ENCODE measurements at places on chromosomes 12 and 14.

DNA sequence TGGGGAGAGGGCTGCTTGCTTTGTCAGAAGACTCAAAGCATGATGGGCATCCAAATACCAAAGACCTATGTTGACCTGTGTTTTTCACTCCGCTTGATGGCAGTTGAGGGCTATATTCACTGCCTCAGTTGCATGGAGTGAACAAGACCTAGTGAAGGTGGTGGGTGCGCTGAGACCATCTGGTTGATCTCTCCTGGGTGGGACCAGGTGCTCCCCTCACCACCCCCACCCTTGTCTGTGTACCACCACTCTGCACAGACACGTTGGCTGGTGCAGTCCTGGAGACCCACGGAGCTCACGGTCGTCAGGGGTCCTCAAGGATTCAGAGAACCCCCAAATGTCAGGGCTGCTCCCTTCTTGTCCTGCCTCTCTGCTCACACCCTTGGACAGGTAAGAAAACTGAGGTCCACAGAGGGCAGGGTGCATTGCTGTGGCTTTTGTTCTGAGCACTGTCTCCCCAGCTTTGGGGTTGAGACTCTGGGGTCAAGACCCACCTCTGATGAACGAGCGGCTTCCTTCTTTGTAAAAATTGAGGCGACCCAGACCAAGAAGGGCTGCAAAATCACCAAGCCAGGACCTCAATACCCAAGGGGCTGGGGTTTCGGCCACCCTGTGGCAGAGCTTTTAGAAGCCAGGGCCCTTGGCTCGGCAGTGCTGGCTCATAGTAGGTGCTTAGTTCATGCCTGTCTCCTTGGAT lies 166.3 kb upstream of the RTL1 start:
- H3K4me3 ChIP-seq, result no peak overlapping the region
- no peaks in the 10 kb centered on the region for H3K36me3 ChIP-seq
- no peaks in the 10 kb centered on the region for H3K4me1 ChIP-seq
- H3K27me3 ChIP-seq, result peaks cover 2% of the 10 kb centered on the region
- H3K27ac ChIP-seq, result no peak overlapping the region
- DNase-seq, result no peak

- peaks cover 6% of the 10 kb centered on the region for H3K4me1 ChIP-seq
- H3K27ac ChIP-seq, result no peak overlapping the region
- no peaks in the 10 kb centered on the region for H3K36me3 ChIP-seq
- H3K4me3 ChIP-seq, result no peak overlapping the region
- DNase-seq, result no peak
Observed at GRCh38 chr12:121603581-121603980, 22.7 kb upstream of the ORAI1 start.

DNA sequence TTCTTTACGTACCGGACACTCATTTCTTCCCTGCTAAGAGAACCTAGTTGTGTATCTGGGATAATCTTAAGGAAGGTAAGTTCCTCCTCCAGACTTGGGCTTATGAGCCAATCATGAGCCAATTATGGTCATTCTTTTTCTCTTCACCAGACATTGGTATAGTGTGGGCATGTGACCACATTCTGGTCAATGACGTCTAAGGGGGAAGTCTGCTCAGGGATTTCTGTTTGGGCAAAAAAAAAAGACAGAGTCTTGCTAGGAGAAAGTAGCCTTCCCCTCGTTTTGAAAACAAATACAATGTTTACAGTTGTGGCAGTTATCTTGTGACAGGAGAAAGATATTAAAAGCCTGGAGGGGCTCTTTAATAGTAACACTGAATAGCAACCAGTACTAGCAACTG lies 20.1 kb upstream of the PLXNC1 start:
- H3K4me3 ChIP-seq, result no peak overlapping the region
- no peak for DNase-seq
- H3K27ac ChIP-seq, result no peak overlapping the region

GRCh38 chr12:115840159-115840558 lies 437.3 kb downstream of the MED13L start:
- H3K36me3 ChIP-seq, result no peaks in the 10 kb centered on the region
- no peaks in the 10 kb centered on the region for H3K27me3 ChIP-seq
- no peak for DNase-seq
- H3K4me1 ChIP-seq, result no peaks in the 10 kb centered on the region
- no peak overlapping the region for H3K27ac ChIP-seq

DNA sequence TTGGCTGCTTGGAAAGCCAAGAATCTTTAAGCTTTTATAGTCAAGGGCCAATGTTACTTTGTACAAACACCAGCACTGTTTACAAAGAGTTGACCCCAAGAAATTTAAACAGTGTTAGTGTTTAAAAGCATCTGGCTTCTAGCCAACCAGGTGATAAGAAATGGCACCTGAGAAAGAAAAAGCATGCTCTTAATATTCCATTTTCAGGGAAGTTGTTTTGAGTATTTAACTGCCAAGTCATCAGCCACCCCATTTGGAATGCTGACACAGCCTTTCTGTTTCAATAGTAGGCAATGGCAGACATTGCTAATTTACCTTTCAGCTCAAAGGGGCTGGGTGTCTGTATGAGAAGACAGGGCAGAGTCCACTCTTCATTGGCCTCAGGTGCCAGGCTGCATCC lies 3.7 kb upstream of the SLC35F4 start:
- H3K27me3 ChIP-seq, result peaks cover 14% of the 10 kb centered on the region
- no peak overlapping the region for H3K4me3 ChIP-seq
- H3K36me3 ChIP-seq, result no peaks in the 10 kb centered on the region
- DNase-seq, result no peak

DNA sequence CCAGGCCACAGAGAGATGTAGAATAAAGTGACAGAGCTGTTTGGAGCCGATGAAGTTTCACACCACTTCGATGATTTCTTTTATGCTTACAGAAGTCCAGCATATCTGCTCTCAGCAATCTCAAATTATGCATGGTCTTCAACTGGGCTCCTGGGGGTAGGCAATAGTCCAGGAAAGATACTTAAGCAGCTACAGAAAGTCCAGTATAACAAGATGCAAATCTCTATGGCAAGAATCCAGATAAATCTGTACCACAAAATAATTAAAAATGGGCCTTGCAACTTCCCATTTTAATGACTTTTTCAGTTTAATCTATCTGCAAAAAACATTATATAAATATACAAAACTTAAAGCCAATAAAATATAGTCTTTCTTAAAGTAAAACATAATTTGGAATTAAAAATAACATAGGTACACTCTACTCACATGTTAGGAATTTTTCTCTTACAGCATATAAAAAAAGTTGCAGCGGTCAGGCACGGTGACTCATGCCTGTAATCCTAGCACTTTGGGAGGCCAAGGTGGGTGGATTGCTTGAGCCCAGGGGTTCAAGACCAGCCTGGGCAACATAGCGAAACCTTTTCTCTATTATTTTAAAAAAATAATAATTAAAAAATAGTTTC lies 20.5 kb upstream of the RAD51AP1 start:
- H3K4me3 ChIP-seq, result no peak overlapping the region
- peaks cover 23% of the 10 kb centered on the region for H3K36me3 ChIP-seq
- no peaks in the 10 kb centered on the region for H3K4me1 ChIP-seq
- no peaks in the 10 kb centered on the region for H3K27me3 ChIP-seq

GRCh38 chr12:77060136-77060882 lies 5.1 kb downstream of the E2F7 start:
- no peak overlapping the region for H3K4me3 ChIP-seq
- H3K4me1 ChIP-seq, result peaks cover 44% of the 10 kb centered on the region
- DNase-seq, result no peak
- peaks cover 51% of the 10 kb centered on the region for H3K36me3 ChIP-seq
- no peaks in the 10 kb centered on the region for H3K27me3 ChIP-seq

GRCh38 chr12:82527165-82527780 lies 159.4 kb upstream of the TMTC2 start:
- no peak overlapping the region for H3K27ac ChIP-seq
- H3K27me3 ChIP-seq, result no peaks in the 10 kb centered on the region
- DNase-seq, result no peak
- H3K4me3 ChIP-seq, result no peak overlapping the region
- H3K4me1 ChIP-seq, result no peaks in the 10 kb centered on the region

DNA sequence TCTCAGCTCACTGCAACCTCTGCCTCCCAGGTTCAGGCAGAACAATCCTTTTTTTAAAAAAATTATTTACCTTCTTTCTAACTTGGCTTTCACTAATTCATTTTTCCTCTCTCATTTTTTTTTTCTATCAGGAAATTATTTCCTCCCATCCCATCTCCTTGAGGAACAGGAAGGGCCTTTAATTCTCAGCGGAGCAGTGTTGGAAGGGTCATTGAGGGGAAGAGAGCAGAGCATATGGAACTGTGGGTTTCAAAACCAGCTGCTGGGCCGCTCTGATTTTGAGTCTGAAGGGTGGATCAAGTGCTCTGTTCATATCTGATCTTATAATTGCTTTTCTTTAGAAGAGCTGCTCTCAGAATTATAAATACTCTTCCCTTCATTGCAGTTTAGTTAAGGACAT lies 29.0 kb downstream of the NUBPL start:
- no peaks in the 10 kb centered on the region for H3K27me3 ChIP-seq
- H3K36me3 ChIP-seq, result peaks cover 1% of the 10 kb centered on the region
- no peak overlapping the region for H3K27ac ChIP-seq
- peaks cover 3% of the 10 kb centered on the region for H3K4me1 ChIP-seq
- H3K4me3 ChIP-seq, result no peak overlapping the region
- no peak for DNase-seq

- no peak for DNase-seq
- H3K27ac ChIP-seq, result no peak overlapping the region
- H3K4me3 ChIP-seq, result no peak overlapping the region
- H3K36me3 ChIP-seq, result no peaks in the 10 kb centered on the region
Observed at GRCh38 chr12:28814246-28814645, 334.8 kb upstream of the FAR2 start.

- H3K27me3 ChIP-seq, result no peaks in the 10 kb centered on the region
- peaks cover 45% of the 10 kb centered on the region for H3K4me1 ChIP-seq
- DNase-seq, result no peak
- peak overlapping the region; percentile 98 for H3K4me3 ChIP-seq
Observed at GRCh38 chr12:53300187-53300586, 692 bp downstream of the MYG1 start.

- DNase-seq, result no peak
- peaks cover 19% of the 10 kb centered on the region for H3K4me1 ChIP-seq
- H3K27me3 ChIP-seq, result no peaks in the 10 kb centered on the region
- peaks cover 58% of the 10 kb centered on the region for H3K36me3 ChIP-seq
- H3K27ac ChIP-seq, result no peak overlapping the region
- no peak overlapping the region for H3K4me3 ChIP-seq
Observed at GRCh38 chr14:30582376-30582775, 23.4 kb downstream of the G2E3 start.

DNA sequence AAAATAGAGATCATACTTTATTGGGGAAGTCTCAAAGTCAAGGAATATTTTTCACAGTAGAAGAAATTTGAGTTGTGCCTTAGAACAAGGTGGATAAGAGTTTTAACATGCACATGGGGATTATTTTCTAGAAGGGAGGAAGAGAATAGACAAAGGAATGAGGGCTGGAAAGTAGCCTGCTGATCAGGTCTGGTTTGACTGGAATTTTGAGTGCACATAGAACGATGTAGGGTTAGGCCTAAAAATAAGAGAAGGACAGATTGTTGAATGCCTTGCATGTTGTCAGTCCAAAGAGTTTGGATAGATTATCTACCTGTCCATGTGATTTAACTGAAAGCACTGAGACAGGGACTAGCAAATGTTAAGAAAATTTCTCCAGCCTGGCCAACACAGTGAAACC lies 87.2 kb downstream of the SRGAP1 start:
- no peaks in the 10 kb centered on the region for H3K36me3 ChIP-seq
- no peaks in the 10 kb centered on the region for H3K27me3 ChIP-seq
- no peak overlapping the region for H3K4me3 ChIP-seq
- no peak overlapping the region for H3K27ac ChIP-seq
- no peaks in the 10 kb centered on the region for H3K4me1 ChIP-seq
- no peak for DNase-seq

- H3K27ac ChIP-seq, result no peak overlapping the region
- no peaks in the 10 kb centered on the region for H3K27me3 ChIP-seq
- DNase-seq, result no peak
Observed at GRCh38 chr14:103045371-103045869, 11.9 kb downstream of the CDC42BPB start.

- H3K36me3 ChIP-seq, result no peaks in the 10 kb centered on the region
- H3K27me3 ChIP-seq, result peaks cover 64% of the 10 kb centered on the region
- peak; percentile 52 for DNase-seq
- no peak within 1 kb of the TSS for H3K27ac ChIP-seq
- peaks cover 12% of the 10 kb centered on the region for H3K4me1 ChIP-seq
Observed at GRCh38 chr12:42589465-42590329, at the start of gene PRICKLE1. PRICKLE1 (minus strand) TSS chr12:42589746; CDS start chr12:42472516, 117,230 bp downstream.

- no peaks in the 10 kb centered on the region for H3K27me3 ChIP-seq
- H3K4me3 ChIP-seq, result no peak overlapping the region
- no peak for DNase-seq
Observed at GRCh38 chr14:93034671-93034994, 81.1 kb downstream of the ITPK1 start.

- DNase-seq, result no peak
- peaks cover 68% of the 10 kb centered on the region for H3K4me1 ChIP-seq
- H3K27me3 ChIP-seq, result no peaks in the 10 kb centered on the region
- H3K4me3 ChIP-seq, result no peak overlapping the region
- H3K27ac ChIP-seq, result no peak overlapping the region
Observed at GRCh38 chr14:101845896-101846295, 84.4 kb downstream of the PPP2R5C start.

Measured in T-helper 2 cell treated with Interferon-gamma antibody and Interleukin-4, amounts not matched to agents 5 μg/mL and 100 μg/mL, for 36 hours (primary cell).